ENCODE measurements at places on chromosomes 11 and 22.

- DNase-seq: no peak
These were observed 20.4 kb upstream of the IGSF9B start for GRCh38 chr11:133977067-133977677.

DNA sequence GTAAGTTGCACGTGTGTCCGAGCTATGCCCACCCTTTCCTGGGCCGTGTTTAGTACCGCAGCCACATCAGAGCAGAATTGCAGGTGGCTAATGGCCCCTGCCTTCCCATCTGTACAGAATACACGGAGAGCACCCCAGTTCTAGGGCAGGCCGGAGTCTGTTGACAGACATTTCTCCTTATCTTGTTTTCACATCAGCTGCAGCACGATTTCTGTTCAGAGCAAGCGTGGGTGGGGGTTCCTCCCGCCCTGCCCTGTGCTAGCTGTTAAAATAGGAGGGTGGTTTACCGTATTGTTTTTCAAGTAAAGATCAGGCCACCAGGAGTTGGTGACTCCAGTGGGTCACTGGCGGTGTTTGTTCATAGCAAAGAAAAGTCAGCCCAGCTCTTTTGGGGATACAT lies 41.1 kb downstream of the UBASH3B start:
- no peak for DNase-seq

GRCh38 chr22:20080445-20080775 lies 369 bp downstream of the DGCR8 start:
- DNase-seq: peak; percentile 61

- DNase-seq: no peak
These were observed 22.8 kb downstream of the MRPL16 start for GRCh38 chr11:59787816-59788215.

GRCh38 chr11:118109231-118109630 lies 22.5 kb upstream of the SMIM35 start:
- no peak for DNase-seq

DNA sequence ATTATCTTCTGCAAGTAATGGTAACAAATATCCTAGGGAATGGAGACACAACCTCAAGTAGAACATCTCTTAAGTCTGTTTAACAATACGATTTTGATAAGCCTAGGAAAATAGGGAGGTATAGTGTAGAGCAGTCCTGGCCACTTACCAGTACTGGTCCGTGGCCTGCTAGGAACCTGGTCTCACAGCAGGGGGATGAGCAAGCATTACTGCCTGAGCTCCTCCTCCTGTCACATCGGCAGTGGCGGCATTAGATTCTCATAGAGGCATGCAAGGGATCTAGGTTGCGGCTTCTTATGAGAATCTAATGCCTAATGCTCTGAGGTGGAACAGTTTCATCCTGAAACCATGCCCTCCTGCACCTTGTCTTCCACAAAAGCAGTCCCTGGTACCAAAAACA lies 4.4 kb downstream of the OR51V1 start:
- DNase-seq: no peak

DNA sequence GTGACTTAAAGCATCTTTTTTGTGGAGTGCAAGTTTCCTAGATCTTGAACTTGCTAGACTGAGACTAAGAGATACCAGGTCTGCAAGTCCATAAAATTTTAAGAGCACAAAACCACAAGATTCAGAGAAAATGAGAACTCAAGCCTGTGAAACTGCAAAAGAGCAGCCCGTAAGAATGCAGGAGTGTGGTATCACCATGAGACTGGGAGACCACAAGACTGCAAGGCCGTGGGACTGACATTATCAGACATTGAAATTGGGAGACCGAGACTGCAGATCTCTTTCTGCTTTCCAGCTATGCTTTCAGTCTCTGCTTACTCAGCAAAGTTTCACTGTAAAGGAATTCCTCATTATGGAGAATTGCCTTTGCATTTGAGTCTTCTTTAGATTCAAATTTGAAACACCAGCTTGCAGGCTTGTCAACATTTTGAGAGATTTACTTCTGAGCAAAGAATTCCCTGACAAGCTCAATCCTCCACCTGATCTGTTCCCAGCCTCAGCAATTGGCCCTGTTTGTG lies 621.2 kb downstream of the KCNA4 start:
- no peak for DNase-seq

DNA sequence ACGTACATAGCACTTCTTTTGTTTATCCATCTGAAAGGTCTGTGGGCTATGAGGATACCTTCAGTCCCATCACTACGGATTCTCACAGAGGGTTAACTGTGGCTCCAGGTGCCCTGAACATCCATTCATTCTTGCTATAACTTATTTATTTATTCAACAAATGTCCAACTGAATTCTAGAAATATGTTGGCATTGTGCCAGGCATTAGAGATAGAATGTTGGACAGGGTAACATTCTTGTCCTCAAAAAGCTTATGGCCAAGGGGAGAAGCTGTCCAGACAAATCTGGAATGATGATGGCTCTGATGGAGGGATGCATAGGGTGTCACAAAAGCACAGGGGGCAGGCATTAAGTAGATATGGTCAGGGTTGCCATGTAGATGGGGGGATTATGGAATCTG lies 8.4 kb downstream of the OLFML1 start:
- DNase-seq: no peak

DNA sequence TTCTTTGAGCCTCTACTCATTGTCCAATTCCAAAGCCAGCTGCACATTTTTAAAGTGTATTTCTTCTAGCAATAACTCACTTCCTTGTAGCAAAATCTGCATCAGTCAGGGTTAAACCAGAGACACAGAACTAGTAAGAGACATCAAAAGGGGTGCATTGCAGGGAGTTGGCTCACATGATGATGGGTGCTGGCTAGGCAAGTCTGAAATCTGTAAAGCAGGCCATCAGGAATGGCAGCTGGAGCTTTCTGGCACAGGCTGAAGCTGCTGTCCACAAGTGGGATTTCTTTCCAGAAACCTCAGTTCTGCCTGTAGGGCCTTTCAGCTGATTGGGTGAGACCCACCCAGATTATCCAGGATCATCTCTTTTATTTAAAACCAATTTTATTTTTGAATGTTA lies 698.1 kb downstream of the NTM start:
- no peak for DNase-seq

GRCh38 chr22:45444168-45444567 lies 30.7 kb downstream of the RIBC2 start:
- DNase-seq: no peak

DNA sequence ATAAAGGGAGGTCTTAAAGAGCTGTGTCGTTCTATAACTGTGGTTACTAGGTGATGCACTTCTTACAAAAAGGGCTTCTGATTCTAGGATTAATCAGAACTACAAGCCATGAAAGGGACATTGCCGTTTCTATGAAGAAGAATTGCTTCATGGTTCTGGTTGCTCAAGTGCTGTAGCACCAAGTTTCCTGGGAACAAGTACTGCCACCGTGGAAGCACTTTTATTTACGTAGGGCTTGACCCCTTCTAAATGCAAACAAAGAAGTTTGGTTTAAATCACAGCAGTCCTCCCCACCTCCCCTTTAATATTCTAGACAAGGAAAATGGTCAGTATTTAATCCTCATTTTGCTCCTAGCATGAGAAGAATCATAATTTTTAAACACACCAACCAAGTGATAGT lies 9.8 kb downstream of the YAP1 start:
- DNase-seq: peak; percentile 61

GRCh38 chr22:20852076-20852475 lies 6.5 kb downstream of the PI4KA start:
- no peak for DNase-seq

- DNase-seq: no peak
These were observed 126.9 kb upstream of the NCAM1 start for GRCh38 chr11:112834277-112834755.

GRCh38 chr11:11583801-11584529 lies 37.8 kb downstream of the GALNT18 start:
- no peak for DNase-seq

DNA sequence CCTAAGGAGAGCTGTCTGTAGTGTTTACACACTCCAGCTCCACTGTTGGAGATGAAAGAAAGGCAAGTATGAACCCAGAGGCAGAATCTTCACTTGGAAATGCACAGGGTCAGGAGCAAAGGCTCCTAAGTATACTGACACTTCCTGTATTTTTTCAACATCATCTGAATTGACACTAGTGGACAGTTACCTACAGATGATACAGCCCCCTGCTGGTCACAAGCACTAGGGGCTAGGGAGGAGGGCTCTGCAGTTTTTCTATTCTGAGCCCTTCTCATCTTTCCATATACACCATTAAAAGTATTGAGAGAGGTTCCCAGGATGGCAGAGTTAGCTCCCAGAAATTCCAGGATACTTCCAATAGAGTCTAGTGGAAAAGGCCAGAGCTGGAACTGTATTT lies 290.3 kb upstream of the API5 start:
- DNase-seq: no peak

GRCh38 chr11:58776891-58777710 lies 45.4 kb upstream of the GLYAT start:
- no peak for DNase-seq

DNA sequence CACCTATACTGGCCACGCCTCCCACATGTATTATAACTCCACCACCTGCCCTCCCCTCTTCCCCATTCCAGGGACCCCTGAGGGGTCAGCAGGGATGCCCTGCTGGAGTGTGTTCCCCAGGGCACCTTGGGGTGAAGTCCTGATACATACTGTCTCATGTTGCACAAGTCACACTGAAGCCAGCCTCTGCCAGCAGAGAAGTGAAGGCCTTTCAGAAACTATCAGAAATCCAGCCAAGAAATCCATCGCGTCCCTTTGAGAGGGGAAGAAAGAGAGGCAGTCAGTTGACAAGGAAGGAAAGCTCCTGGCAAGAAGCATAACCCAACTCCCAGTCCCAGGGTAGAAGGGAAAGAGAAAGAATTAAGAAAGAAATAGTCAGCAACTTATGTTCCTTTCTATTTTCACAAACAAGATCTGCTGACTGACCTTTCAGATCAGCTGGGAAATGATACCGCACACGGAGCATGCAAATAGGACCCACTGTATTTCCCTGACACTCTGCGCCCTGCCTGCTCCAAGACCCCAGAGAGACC lies 45.2 kb downstream of the SC5D start:
- DNase-seq: no peak

- DNase-seq: no peak
These were observed 109.6 kb upstream of the THY1 start for GRCh38 chr11:119532551-119532950.

GRCh38 chr11:48006301-48006992 lies 26.1 kb downstream of the PTPRJ start:
- DNase-seq: peak; percentile 63

- DNase-seq: no peak
These were observed 4.7 kb upstream of the SHISA8 start for GRCh38 chr22:41919357-41920224.

DNA sequence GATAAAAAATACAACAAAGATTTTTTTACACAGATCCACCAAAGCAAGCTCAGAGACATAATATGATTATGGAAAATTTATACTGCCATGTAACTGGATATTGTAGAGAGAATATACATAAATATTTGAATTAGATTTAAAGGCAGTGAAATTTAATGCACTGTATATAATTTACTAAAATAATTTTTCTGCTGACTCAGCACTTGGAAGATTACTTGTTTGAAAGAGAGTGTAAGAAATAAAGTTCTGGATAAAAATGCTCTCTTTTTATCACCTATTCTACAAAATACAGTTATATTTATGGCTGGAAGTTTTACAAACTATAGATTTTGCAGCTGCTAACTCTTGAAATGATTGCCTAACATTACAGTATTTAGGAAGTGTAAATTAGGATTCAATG lies 628.3 kb upstream of the CHORDC1 start:
- DNase-seq: no peak

DNA sequence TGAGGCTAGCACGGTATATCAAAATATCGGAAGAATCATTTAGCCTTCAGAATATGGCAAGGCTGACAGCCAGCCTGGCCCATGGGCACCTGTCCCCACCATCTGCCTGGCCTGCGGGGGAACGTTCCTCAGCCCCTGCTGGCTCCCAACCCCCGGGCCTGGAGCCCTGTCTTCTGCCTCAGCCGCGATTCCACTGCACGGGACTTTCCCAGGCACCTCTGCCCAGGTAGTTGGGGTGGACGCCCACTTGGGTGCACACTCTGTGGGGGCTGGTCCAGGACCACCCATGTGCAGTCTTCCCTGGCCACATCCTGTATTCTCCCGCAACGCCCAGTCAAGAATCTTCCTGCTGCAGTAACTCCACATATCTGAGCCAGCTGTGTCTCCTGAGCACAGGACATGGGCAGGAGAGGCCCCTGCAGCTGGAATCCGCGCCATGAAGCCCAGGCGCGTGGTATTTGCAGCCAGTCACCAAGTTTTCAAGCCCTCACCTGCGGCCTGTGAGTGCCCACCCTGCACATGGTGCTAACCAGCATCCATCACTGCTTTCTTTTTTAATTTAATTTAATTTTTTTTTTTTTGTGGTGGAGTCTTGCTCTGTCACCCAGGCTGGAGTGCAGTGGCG lies 77.9 kb downstream of the KCNQ1 start:
- DNase-seq: no peak

GRCh38 chr11:7004482-7004881 lies 15.7 kb downstream of the ZNF214 start:
- DNase-seq: no peak

- DNase-seq: no peak
These were observed 5.8 kb downstream of the TCN2 start for GRCh38 chr22:30612789-30613188.

GRCh38 chr11:126212089-126212660 lies 593 bp downstream of the FAM118B start:
- DNase-seq: no peak

DNA sequence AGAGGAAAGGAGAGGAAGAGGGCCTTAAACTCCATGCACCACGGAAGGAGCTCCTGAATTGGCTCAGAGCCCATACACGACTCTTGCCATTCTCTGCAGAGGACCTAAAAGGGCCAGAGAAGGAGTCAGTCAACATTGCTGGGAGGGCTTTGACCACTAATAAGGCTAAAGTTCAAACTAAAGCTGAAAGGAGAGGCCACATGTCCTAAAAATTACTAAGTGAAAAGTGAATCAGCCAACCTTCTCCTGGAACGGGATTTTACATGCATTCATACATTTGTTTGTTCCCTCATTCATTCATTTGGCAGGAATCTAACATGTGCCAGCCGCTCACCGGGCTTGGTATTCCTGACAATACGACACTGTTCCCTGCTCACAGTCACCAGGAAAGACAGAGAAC lies 10.5 kb downstream of the CLMP start:
- DNase-seq: no peak

DNA sequence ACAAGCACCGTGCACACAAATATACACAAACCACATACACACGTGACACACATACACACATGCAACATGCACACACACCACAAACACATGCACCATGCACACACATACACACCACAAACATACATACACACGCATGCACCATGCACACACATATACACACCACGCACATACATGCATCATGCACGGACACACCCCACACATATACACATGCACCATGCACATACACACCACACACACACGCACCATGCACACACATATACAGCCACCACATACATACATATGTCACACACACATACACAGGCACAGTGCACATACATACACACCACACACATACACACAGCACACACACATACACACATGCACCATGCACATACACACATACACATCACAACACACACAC lies 12.7 kb upstream of the B4GALNT4 start:
- DNase-seq: no peak

DNA sequence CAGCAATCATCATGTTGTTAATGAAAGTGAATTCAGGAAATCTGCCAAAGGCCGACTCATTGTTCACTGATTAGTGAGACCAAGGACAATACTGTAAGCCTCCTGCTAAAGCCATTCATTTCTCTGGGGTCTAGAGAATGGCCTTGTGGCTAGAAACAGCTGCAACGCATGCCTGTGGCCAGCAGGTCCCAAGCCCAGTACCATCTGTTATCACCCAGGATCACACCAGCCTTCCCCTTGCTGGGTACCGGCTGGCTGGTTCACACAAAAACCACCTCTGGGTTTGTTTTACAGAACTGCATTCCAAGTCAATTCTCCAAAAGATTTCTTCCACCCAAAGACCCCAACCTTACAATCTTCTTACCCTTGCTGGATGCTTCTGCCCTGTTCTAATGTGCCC lies 1.1 kb downstream of the PLAAT5 start:
- DNase-seq: no peak
